Heart left ventricle (tissue), 16 donors: ENCODE measurements at places on chromosomes 5 and 9.
A peak's percentile ranks its signal among the peaks of the same experiment; 100 is the strongest.

GRCh38 chr5:176721509-176721908 lies 74.2 kb downstream of the TSPAN17 start:
- no peak for DNase-seq

DNA sequence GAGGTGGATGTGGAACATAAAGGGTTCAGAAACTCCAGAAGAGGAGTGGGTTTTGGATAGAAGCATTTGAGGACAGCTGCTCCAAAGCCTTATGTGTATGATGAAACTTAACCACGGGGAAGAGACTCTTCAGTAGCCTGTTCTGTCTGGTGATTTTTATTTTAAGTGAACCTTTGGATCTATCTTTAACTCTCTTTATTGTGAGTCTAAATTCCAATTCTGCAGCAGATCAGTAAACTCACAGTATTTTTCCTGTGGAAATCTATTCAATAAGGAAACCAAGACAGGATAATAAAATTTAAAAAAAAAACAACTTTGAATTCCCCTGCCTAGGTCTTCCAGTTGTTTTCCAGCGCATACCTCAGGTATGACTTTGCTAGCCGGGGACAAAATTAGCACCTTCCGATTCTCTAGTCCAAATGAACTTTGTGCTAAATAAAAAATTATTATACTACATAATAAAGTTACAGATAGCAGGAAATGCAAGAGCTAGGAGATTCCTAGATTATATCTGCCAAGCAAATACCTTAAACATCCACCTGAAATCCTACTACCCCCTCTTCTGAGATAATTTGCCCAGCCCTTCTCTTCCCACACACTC lies 101.9 kb downstream of the NLN start:
- DNase-seq = no peak

GRCh38 chr5:2797160-2797559 lies 45.7 kb upstream of the IRX2 start:
- no peak for DNase-seq

DNA sequence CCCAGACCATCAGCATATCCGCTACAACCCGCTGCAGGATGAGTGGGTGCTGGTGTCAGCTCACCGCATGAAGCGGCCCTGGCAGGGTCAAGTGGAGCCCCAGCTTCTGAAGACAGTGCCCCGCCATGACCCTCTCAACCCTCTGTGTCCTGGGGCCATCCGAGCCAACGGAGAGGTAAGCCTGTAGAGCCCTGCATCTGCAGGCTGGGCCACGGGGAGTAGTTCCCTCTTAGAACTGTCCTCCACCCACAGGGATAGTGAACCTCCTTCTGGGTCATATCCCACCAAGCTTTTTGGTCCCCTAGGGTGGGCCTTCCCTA lies 569 bp downstream of the GALT start:
- DNase-seq = no peak

- DNase-seq = no peak
Observed at GRCh38 chr5:151182976-151183375, 25.4 kb upstream of the ANXA6 start.

DNA sequence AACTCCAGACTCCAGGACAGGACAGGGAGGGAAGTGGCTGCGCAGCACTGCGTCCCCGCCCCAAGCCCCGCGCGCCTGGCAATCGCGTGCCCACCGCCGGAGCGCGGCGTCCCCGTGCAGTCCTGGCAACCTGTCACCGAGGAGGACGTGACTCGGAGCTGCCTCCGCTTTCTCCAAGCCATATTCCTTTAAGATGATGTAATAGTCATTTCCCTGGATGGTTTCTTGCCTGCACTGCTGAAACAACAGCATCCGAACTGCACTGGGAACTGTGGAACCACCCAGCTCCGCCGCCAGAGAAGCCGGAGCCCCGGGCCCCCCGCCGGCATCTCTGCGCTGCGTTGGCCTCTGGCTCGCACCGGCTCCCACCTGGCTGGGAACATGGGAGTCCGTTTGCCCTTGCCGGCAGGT lies 34.5 kb downstream of the KCTD16 start:
- peak; percentile 27 for DNase-seq

GRCh38 chr5:151318850-151319732 lies 15.5 kb upstream of the SLC36A3 start:
- no peak for DNase-seq

DNA sequence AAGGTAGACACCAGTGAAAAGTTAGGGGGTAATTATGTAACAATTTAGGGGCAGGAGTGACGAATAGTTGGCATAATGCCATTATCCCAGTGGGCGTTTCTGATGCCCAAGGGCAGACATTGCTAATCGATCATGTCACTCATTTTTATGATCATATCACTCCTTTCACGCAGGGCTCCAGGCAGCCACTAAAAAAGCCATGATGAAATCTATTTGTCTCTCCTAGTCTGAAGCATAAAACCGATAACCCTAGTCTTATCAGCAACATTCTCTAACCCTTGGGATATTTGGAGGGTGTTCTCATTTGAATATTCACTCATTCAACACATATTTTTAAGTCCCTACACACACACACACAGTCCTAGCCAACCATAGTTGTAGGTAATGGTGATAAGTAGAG lies 114.9 kb downstream of the NMUR2 start:
- no peak for DNase-seq

- peak; percentile 54 for DNase-seq
Observed at GRCh38 chr5:142803428-142804125, 33.4 kb downstream of the ARHGAP26 start.

GRCh38 chr9:113737517-113738271 lies 138.4 kb upstream of the ZNF618 start:
- DNase-seq = no peak

DNA sequence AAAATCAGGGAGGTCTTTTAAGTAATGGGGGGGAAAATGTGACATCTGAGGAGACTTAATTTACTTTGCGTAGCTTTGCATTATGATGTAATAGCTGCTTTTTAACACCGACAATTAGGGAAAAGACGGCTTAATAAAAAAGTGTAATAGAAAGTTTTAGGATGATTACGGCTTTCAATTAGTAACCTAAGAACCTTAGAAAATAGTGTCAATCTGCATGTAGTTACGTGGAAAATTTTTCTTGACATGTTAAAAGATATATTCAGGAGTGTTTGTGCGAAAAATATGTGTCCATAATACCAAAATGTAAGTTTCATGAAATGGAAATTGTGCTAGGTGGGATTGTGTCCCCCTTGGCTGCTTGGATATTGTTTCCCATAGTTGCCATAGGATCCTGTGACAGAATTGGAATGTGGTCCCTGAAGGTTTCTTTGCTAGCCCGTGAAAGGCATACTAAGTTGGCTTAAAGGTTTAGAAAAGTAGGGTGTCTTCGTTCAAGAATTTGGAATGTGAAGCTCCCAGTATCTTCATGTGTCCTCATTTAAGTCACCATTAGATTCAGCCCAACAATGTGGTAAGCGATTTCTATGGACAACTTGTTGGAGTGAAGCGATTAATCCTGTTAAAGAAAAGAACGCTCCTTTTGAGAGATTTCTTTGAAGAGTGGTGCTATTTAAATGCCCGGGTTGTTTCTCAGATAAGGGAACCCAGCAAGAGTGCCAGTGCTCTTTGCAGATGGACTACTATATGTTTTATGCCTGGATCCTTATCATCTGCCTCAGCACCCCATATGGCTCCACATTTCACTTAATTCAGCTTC lies 2.0 kb downstream of the RGMB start:
- DNase-seq = no peak

DNA sequence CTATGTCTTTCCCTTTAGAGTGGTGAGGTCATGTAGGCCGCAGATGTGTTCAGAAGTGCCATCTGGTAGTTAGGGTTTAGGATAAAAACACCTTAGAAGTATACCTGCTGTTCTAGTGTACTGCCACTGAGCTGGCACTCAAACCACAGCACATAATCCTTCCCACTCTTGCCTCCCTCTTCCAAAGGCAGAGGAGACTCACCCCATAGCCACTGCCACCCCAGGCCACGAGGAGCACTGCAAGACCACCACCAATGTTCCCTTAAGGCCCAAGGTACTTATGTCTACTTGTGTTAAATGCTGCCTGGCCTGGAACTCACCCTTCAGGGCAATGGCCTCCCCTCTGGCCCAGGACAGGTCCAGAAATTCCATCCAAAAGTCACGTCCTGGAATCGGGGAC lies 379.5 kb upstream of the EDIL3 start:
- DNase-seq = no peak

GRCh38 chr9:21817176-21817575 lies 14.7 kb downstream of the MTAP start:
- no peak for DNase-seq

DNA sequence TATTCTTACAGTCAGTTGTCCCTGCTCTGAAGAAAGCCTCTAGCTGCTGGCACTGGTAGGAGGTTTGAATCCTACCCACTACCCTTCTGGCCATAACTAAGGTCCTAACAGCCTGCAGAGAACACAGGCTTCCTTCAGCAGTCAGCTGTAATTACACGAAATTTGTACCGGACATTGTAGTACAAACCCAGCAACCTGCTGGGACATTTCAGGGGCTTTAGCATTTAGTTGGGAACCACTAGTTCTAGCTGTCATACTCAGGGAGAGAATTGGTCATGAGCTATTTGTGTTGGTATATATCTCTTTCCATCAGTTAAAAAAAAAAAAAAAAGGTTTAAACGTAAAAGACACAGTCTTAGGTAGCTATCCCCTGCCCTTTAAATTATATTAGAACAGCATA lies 1070.2 kb upstream of the DMAC1 start:
- DNase-seq = no peak

- no peak for DNase-seq
Observed at GRCh38 chr5:65812648-65813047, 90.6 kb downstream of the NLN start.

GRCh38 chr9:38668791-38669466 lies 48.5 kb upstream of the ANKRD18A start:
- DNase-seq = no peak

DNA sequence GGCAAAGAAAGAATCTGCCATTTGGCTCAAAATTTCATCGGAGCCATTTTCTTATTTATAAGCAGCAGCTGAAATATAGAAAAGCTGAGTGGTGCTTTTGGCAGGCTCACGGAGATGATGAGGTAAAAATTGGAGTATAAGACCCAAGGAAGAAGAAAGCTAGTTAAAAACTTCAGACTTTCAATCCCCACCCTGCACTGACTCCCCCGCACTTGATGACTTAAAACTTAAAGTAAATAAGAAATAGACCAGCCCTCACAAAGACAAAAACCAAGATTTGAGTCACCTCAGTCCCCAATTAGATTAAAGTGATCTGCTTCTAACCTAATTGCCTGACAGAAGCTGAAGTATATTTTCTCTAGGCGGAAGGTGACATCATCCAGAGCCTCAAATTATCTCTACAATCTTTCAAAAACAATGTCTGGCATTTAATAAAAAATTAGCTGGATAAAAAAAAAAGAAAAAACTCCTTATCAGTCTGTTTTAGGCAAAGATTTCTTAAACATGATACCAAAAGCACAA lies 124.0 kb upstream of the PJA2 start:
- DNase-seq = no peak

- DNase-seq = no peak
Observed at GRCh38 chr5:151556806-151557205, 34.3 kb downstream of the FAT2 start.

GRCh38 chr5:40112875-40113274 lies 566.8 kb upstream of the PTGER4 start:
- DNase-seq = no peak

DNA sequence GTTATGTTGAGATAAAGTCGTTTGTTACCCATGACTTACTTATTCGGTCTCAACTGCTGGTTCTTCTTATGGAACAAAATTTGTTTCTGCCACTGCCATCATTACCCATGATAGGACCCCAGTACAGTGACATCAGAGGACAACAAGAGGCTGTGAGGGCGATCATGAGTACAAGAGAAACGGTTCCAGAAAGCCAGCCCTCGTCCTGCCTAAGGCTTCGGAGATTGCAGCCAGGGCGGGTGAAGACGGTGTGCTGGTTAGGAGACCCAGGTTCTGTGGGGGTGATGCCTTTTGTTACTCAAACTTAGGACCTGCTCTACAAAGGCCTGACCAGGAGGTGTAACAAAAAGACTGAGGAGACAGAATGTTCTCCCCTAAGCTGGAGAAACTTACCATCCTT lies 10.9 kb downstream of the FYB1 start:
- DNase-seq = no peak

DNA sequence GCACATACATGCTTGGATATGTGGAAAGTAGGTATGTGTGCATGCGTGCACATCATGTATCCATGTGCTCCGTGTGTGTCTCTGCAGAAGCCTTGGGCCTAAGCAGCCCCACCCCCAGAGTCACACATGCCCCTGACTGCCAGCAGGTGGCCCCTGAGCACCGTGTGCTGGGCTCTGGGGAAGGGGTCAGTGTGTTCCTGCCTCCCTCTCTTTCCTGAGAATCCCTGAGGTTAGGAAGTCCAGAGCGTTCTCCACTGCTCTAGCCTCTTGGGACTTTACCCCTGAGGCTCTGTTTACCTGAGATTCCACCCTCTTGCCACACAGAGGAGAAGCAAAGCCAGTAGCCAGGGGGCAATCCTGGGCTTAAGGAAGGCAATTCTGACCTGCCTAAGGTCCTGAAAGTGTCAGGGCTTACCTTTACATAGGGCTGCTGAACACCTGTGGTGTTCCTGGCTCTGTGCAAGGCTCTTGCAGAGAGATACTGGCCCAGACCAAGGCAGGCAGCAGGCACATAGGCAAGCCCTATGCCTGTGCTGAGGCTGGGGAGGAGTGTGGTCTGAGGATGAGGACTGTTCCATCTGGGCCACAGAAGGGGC lies 207.3 kb downstream of the TMEM38B start:
- no peak for DNase-seq

DNA sequence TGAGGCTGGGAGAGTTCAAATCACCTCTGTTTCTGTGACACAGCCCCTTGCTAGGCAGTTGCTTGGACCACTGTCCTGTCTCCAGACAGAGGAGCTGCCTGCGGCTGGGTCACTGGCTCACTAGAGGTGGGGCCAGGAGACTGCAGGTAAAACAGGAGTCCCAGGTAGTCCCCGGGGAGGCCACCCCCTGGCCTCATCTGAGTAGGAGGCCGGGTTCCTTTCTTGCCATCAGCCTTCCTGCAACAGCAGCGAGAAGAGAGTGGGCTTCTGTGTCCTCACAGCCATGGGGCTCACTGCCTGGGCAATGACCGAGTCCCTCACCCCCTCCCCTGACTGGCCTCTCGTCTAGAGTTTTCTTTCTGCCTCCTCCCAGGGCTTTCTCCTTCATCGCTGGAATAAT lies 197.5 kb downstream of the CDK5RAP2 start:
- DNase-seq = no peak

DNA sequence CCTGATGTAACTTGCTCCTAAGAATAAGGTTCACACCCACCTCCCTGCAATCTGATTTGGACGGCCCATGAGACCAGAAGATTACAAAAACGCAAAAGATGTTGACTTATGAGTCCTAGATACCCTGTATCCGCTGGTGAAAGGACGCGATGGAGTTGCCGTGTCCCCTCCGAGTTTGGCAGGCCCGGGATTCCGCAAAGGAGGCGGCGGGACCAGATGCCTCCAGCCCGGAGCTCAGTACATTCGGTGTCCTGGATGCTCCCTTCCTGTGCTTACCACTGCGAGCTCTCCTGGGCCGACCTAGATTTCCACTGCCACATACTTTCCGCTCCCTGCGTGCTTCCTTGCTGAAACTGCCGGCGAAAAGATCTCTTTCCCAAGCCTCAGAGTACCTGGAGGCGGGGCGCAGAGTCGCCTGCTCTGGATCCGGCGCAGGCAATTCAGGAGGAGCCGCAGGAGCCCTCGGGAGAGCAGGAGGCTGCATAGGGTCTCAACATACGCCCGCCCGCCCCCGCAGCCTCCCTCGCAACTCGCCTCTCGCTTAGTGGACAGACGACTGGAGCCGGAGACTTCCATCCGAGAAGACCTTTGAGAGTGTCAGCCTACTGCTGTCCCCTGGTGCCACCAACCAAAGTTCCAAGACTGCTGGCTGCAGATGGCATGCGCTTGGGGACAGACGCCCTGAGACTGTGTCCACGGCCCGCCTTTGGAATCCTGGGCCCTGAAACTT lies 39.8 kb downstream of the ANXA2R start:
- no peak for DNase-seq
